ENCODE measurements at places on chromosomes 7 and 10.

- no peak for DNase-seq
These were observed 43.6 kb downstream of the KLHDC10 start for GRCh38 chr7:130113887-130114286.

GRCh38 chr10:66760941-66761340 lies 164.9 kb upstream of the LRRTM3 start:
- no peak for DNase-seq

- DNase-seq = no peak
These were observed 29.0 kb downstream of the CPXM2 start for GRCh38 chr10:123862421-123863182.

GRCh38 chr10:43137717-43138020 lies 576 bp upstream of the CSGALNACT2 start:
- peak; percentile 38 for DNase-seq

- DNase-seq = no peak
These were observed 93.3 kb downstream of the CHST15 start for GRCh38 chr10:123999956-124000615.

DNA sequence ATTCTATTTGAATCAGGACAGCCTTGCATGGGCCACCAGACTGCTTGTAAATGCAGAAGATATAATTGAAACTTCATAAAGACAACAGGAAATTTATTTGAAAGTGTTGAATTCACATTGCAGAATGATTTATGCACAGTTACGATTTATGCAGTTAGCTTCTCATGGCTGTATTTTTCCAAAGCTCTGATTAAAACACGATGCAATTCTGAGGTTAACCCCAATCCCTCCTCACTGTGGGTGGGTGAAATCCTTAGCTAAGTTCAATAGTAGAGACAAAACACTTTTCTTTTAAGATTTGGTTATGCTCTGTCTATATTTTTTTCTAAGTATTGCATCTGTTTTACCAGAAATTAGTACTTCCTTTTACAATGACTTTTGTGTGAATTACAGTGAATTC lies 728.8 kb upstream of the IGFBP3 start:
- no peak for DNase-seq

DNA sequence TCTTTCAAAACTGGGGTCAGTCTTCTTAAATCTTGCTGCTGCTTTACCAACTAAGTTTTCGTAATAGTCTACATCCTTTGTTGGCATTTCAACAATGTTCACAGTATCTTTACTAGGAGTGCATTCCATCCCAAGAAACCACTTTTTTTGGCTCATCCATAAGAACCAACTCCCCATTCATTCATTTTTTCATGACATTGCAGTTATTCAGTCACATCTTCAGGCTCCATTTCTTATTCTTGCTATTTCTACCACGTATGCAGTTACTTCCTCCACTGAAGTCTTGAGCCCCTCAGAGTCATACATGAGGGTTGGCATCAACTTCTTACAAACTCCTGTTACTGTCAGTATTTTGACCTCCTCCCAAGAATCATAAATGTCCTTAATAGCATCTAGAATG lies 392.3 kb downstream of the DGKB start:
- DNase-seq = no peak

- DNase-seq = no peak
These were observed 9.9 kb downstream of the RP9 start for GRCh38 chr7:33099154-33099940.

DNA sequence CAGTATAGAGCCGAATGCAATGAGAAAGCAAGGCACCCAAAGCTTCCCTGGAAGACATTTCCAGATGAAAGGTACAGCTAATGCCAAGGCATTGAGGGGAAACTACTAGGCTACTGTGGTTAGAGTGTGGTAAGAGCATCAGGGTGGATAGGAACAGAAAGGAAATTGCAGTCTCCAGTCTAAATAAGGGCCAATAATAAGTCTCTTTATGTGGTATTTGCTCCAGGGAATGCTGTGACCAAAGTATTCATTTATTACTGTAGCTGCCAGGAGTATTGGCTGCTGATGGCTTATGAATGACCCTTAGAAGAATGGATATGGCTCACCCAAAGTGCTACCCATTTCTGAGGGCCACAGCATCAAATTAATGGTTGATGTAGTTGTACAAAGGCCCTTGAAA lies 30.1 kb upstream of the POT1 start:
- DNase-seq = no peak

GRCh38 chr7:35699796-35700305 lies 4.9 kb upstream of the HERPUD2 start:
- DNase-seq = no peak

GRCh38 chr7:156979711-156980110 lies 30.2 kb downstream of the NOM1 start:
- no peak for DNase-seq

DNA sequence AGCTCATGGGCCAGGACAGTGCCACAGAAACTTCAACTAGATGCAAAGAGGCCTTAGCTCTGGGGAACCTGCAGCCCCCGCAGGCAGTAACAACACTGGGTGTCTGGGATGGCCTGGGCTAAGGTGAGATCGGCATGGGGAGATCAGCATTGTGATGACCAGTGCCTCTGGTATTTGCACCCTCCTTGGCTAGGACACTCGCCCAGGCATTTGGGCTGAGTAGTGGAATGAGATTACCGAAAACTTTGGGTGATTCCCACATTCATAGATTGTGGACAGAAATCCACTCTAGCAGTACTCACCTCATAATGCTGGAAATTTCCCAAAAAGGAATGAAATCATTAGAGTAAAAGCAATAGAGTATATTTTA lies 70.6 kb upstream of the ZMIZ2 start:
- DNase-seq = no peak

GRCh38 chr7:91565499-91566401 lies 301.5 kb downstream of the FZD1 start:
- no peak for DNase-seq

DNA sequence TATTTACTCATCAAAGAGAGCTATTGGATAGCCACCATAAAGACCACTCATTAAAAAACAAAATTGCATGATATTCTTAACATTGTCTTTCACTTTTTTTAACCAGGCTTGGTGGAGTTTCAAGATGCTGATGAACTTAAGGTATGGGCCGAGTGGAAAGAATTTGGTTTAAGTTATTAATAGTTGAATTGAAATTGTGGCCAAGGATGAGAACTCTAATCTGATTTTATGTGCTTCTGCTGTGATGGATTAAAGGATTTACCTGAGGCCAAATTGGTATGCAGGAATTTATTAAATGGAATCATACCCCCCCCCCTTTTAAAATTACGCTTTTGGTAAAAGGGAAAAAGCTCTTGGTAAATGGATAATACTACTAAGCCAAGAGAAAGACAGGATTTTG lies 33.8 kb upstream of the TOMM7 start:
- no peak for DNase-seq

DNA sequence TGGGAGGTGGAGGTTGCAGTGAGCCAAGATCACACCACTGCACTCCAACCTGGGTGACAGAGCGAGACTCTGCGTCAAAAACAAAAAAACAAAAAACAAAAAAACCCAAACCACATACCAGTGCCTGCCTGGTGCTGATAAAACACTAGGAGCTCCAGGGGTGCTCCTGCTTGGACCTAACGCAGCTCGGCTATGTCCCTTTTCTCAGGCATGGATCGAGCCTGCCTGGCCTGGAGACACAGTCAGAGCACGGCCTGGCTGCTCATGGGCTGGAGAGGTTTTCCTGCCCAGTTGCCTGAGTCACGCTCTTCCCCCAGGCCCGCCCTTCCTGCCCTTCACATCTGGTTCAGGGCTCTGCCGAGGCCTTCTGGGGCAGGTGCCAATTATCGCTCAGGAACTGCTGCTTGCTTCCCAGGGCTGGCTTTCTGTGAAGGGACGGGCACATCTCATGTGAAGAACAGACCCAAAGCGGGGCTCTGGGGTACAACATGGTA lies 12.6 kb upstream of the NPFFR1 start:
- DNase-seq = no peak

DNA sequence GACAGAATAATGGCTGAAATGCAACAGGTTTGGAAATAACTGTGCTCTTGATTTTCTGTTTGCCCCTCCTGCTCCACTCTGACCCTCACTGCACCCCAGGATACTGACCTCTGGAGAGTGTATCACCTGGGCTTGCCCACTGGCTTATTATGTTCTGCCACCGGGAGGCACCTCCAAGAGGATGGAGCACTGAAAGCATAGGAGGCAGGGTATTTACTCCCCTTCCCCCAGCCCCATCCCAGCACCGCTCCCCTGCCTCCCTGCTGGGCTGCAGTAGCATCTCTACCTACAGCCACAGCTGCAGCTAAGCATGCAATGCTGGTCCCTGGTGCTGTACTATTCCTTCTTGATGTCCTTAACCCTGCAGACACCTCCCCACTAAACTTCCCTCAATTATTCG lies 26.4 kb downstream of the RAB11FIP2 start:
- DNase-seq = no peak

All from stimulated activated CD4-positive, alpha-beta T cell treated with anti-CD3 and anti-CD28 coated beads, Interleukin-12 subunit alpha, Interleukin-12 subunit beta, amount 100 ng/mL, for 4 hours (primary cell).